Right renal pelvis (tissue), 4 donors: ENCODE measurements at places on chromosomes 2 and 18.

GRCh38 chr2:188628989-188629752 lies 337.5 kb downstream of the GULP1 start:
- DNase-seq, result no peak

GRCh38 chr18:41466436-41467160 lies 488.4 kb upstream of the PIK3C3 start:
- no peak for DNase-seq

DNA sequence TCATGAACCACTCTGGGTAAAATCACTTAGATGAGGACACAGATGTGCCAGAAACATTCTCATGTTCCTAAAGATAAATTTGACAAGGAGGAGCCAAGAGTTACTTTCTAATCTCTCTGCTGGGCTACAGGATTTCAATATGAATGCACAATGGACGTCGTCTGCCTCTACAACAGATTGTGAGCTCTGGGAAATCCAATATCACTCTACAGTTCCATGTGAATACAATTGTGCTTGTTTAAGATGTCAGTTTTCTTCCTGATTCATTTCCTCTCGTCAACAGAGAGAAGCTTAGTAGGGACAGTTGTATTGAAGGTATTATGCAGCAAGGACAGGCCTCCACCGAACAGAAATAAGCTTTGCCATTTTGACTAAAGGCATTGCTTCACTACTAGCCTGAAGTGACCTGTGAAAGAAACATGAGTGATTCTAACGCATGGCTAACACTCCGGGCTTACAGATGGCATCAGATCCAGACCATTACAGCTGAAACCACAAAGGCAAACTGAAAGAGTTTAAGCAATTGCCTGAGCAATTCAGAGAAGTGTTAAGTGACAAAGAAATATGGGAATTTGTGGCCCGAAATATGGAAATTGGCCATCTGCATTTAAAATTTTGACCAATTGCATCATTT lies 1591.5 kb downstream of the LRP1B start:
- no peak for DNase-seq

- DNase-seq, result no peak
These were observed 83.6 kb downstream of the RTTN start for GRCh38 chr18:70121842-70122241.

DNA sequence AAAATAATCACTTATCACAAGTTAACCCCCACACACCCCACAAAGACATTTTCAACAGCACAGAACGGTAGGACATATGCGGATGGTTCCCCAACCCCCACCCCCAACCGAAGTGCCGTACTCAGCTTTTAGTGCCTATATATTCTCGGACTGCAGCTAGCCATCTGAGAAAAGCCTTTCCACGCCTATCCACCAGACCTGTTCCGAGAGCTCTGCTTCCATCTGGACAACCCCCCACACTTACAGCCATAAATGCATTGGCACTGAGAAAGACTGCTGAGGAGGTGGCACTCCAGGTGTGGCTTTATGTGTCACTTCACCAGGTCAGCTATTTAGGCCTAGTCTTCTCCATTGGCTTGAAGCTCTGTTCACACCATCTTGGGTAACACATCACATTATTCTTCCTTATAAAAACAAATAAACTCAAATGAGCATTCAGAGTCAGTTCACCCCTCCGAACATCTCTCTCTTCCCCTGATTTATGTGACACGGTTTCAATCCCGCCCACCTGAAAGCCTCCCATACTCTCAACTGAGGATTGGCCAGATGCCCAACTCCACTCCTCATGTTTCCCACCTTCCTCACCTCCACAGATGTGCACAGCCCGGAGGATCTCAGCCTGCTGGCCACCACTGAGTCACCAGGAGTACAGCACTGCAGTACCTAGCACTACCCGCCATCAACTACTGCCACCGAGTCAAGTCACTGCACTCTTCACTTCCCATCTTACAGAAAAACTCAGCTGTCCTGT lies 127.4 kb downstream of the CACNB4 start:
- no peak for DNase-seq

DNA sequence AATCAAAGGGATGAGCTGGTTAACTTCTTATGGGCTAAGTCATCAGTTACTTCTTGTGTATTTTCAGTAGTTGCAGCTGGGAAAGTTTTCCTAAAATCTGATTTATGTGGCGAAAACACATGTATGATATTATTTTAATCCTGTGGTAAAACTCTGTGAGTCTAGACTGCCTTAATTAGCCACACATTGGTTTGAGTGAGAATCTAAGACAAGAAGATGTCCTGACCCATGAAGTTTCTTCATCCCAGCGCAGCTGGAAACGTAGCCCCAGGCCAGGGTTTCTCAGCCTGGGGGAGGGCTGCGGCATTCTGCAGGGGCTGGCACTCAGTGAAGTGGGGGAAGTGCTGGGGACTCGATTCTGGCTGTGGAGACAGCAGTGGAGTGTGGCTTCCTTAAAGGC lies 44.7 kb upstream of the INHBB start:
- no peak for DNase-seq

GRCh38 chr2:22855081-22855480 lies 529.9 kb upstream of the KLHL29 start:
- no peak for DNase-seq

GRCh38 chr2:170582751-170583463 lies 132.2 kb upstream of the SP5 start:
- no peak for DNase-seq

DNA sequence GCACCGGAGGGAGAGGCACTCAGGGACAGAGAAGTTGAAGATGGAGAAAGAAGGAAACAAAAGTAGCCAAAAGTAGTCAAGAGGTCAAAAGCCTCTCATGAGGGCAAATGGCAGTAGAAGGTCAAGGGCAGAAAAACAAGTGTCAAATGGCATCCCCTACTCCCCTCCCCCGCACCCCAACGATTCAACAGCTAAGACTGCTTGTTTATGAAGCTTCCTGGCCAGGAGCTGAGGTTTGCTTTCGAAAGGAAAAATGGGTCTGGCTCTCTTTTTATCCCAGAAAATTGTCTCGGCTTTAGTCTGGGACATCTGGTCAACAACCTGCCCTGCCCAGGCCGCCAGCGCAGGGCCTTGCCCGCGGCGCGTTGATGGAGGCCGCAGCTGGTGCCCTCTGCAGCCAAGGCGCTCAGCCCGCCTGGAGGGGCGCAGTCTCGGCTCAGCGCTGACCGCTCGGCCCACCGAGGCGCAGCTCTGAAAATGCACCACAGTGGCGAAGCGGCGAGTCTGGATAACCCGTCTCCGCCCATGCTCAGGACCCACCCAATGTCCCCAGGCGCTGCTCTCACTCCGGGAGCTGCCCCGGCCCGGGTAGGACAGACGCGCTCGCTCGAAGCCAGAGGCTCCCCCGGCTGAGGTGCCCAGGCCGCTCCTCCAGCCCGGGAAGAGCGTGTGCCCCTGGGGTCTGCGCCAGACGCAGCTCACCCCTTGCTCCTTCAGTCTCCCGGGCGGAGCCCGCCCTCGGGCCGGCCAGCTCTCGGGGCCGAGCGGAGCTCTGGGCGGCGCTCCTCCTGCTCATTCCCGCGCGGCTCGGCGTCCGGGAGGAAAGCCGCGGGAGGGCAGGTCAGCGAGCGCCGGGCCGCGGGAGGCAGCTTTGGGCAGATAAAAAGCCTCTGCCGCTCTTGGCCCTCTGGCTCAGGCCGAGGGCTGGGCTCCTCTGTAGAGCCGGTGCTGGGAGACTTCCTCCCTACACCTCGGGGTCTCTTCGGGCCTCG lies 1.8 kb upstream of the TBR1 start:
- DNase-seq, result no peak

DNA sequence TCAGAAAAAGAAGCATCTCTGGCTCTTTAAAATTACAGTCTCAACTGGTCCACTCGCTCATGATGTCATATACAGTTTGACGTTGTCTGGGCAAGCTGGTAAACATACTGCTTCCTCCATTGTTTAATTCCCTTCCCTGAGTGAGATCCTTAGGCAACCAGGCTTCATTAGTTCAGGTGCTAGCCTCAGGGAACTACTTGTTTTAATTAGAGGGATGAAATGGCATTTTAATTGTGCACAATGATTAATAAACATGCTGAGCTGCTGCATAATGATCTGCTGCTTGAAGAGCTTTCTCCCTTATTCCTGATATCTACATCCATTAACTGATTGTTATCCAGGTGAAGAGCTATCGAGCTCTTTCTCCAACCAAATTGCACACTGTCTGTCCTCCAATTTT lies 195.6 kb upstream of the ETAA1 start:
- DNase-seq, result no peak

DNA sequence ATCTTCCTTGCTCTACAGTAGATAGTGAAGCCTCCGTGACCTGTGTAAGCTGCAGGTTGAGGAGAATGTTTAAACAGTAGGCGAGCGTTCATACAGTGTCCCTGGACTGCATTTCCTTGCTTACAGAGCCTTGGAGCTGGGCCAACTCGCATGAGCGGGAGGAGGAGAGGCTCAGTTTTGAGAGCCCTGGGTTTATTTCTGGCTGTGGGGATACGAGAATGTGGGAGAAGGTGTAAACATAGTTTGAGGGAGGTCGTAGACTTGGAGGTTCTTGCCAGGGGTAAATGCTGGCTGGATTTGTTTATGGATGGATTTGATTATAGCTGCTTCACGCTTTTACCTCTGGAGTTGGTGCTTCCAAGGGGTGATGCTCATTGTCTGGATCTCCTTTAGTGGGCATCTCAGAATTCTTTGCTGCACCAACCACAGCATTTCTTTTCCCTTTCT lies 20.8 kb downstream of the CRIM1 start:
- no peak for DNase-seq
